Stimulated activated CD8-positive, alpha-beta memory T cell treated with anti-CD3 and anti-CD28 coated beads, Interleukin-15, amount 100 ng/mL, for 48 hours (primary cell): ENCODE measurements at places on chromosomes 7 and 10.

DNA sequence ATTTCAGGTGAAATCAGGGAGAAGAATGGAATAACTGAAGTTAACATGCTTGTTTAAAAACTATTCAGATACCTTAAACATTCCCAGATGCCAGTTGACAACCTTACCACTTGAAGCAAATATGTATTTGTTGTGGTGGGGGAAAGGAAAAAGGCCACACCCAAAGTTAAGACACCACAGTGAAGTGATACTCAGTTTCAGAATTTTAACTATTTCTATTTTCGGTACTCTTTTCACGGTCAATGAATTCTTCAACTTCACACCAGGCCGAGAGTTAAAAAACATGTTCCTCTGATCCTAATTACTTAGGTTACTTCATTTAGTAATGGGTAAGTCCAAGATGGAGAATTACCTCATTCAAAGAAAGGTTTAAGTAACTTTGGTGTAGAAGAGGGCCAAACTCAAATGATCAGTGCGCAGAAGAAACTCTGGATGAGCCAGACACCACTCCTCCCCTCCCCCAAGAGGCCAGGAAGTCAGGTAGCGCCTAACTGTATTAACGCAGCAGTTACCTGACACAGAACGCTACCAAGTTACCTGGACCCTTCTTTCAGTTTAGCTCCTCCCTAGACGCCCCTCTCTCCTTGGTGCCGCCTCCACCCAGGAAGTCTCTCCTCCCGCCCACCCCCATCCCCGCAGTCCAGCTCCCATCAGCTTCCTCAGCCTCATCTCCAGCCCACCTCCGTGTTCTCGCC, 700 bp downstream of the MTPN start:
- DNase-seq = no peak

DNA sequence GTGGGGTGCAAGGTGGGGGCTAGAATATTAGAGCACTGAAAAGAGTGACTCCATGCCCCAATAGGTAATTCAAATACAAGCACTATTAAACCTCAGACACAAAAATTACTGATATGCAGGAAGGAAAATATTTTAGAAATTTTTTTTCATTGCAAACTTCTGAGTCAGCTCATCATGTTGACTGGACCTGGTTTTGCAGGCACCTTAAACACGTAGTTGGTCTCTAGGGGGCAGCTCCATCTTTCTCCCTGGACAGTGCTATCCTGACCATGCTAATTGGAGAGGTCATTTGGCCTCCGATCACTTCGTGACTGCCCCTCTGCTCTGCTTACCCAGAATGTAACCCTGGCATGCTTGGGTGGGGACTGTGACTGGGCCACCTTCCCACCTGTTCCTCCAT, 368.4 kb upstream of the MKI67 start:
- DNase-seq = no peak

DNA sequence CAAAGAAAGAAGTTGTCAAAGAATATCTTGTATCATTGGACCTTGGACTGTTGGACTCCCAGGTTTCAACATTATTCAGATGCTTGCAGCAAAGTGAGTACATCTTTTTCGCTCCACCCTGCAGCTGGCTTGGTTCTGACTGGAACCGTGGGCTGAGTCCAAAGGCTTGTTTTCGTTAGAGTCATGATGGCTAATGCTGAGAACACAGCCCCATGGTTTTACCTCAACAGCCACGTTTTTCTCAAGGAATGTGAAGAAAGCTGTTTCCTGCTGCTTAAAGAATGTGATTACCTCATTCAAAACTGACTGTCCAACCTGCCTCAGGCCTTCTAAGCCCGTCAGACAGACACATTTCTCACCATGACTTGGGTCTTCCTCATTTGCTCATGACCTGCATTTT, 69.5 kb downstream of the STEAP1B start:
- no peak for DNase-seq

GRCh38 chr7:122944682-122945303, 50.7 kb downstream of the TAS2R16 start:
- no peak for DNase-seq

- no peak for DNase-seq
Measured at GRCh38 chr10:5832946-5833345, 19.7 kb upstream of the GDI2 start.

DNA sequence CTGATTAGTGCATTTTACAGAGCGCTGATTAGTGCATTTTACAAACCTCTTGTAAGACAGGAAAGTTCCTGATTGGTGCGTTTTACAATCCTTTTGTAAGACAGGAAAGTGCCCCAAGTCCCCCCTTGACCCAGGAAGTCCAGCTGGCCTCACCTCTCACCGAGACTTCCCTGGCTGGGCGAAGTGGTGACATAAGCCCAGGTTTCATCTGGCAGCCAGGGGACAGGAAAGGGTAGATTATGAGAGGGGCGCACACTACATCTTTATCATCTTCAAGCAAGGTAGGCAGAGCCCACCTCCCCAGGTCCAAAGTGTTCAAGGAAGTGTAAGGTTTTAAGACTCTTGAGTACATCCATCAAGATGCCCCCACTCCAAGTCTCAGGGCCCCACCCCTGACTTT, 5.5 kb upstream of the GDF10 start:
- no peak for DNase-seq

DNA sequence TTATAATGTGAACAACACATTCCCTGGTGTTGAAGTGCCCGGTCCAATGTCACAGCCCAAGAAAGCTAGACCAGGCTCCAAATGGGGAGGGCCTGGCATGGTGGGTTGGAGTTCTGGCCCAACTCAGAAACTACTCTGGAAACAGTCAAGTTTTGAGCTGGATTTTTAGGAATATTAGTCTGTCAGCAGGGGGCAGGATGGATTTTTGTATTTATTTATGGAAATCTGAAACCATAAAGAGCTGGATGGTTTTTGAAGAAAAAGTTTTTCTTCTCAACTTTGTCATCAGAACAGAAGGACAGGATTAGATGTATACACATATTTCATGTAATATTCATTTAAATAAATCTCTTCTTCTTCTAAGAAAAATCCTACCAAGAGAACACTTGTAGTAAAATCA, 97.5 kb downstream of the POU6F2 start:
- no peak for DNase-seq

DNA sequence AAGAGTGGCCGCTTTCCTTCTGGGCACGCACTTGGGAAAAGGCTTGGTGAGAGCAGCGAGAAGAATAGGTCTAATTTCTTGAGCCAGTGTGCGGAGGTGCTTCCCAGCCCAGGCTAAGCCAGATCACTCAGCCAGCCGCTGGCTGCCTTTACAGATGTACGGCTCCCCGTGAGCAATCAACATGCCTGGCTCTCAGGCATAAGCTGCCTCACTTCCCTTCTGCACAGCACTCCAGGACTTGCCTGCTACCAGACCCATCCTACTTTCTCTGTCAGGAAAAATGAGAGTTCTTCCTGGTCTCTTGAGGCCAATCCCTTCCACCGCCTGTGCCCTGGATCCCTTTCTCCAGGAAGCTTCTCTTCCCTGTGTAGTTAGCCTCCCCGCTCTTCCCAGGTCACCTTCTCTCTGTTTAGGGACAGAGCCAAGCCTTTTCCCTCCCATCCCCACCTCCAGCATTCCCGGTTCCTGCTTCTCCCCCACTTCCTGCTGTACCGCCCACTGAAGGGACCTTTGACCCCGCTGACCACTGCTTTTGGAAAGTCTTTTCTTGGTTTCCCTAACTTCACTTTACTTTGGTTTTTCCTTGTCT, 1.1 kb upstream of the ACTR3C start:
- no peak for DNase-seq

- DNase-seq = no peak
Measured at GRCh38 chr7:158021836-158022235, 565.8 kb downstream of the PTPRN2 start.

- no peak for DNase-seq
Measured at GRCh38 chr10:100204370-100204769, 18.5 kb upstream of the ERLIN1 start.

GRCh38 chr7:20298486-20298901, 32.2 kb upstream of the ITGB8 start:
- DNase-seq = no peak

GRCh38 chr7:90618876-90619275, 22.8 kb downstream of the CDK14 start:
- no peak for DNase-seq

GRCh38 chr7:75989500-75990388, 4.7 kb downstream of the TMEM120A start:
- DNase-seq = no peak

GRCh38 chr10:44386546-44387052, 1.7 kb upstream of the CXCL12 start:
- DNase-seq = peak; percentile 5

- no peak for DNase-seq
Measured at GRCh38 chr7:1922870-1923236, 252.8 kb downstream of the ELFN1 start.

- DNase-seq = no peak
Measured at GRCh38 chr7:80359476-80359875, 152.4 kb downstream of the GNAT3 start.

DNA sequence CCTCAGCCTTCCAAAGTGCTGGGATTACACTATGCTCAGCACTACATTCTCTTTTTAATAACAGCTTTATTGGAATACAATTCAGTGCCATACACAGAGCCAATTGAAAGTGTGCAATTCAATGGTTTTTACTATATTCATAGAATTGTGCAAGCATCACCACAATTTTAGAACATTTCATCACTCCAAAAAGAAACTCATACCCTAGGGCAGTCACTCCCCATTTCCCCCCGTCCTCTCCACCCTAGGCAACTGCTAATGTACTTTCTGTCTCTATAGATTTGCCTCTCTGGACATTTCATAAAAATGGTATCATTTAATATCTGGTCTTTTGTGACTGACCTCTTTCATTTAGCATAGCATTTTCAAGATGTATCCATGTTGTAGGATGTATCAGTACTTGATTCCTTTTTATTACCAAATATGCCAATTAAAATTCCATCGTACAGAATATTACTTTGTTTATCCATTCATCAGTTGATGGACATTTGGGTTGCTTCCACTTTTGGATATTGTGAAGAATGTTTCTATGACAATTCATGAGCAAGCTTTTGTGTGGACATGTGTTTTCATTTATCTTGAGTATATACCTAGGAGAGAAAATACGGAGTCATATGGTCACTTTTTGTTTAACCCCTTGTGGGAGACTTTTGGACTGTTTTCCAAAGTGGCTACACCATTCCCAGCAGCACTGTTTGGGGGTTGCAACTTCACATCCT, 6.3 kb upstream of the XPNPEP1 start:
- DNase-seq = no peak

- no peak for DNase-seq
Measured at GRCh38 chr10:10605551-10606081, 412.1 kb upstream of the CELF2 start.

DNA sequence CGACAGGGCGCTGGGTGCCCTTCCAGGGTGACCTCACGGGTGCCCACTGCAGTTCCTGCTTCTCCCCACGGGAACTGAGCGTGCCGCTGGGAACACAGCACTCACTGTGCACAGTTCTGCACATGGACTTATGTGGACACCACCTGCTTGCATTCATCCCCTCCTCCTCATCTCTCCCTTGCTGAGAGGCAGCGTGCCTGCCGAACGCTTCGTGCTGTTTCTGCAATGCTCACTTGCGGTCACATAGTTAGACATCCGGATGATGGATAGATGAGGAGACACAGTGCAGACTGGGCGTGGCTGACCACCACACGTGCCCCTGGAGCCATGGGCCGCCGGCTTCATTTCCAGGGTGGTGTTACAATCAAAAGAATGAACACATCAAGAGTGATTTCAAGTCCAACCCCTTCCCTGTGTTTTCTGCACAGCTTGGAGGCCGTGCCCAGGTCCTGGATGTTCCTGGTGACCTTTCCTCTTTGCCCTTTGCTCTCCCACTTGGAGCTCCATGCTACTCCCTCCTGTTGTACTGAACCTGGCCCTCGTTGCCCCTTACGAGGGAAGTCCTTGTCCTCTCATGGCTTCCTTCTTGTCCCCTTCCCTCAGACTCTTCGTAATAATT, 119.4 kb downstream of the VIPR2 start:
- DNase-seq = no peak

DNA sequence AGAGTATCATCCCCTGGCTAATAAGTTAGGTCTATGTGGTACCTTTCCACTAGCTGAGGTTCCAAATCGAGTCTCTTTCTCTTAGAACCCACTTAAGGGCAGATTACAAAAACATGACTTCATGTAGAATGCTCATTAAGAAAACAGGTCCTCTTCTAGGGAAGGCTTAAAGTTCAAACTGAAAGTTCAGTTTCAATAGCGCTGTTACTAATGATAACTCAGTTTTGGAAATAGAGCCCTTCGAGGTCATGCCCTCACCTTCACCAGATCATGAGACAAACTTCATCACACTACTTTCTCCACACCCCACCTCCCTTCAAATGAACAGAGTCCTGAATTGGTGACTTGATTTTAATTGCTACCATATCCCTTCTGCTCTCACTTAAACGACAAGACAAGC, 26.2 kb downstream of the HGF start:
- no peak for DNase-seq

- no peak for DNase-seq
Measured at GRCh38 chr10:61701706-61702105, 39.0 kb downstream of the CABCOCO1 start.

GRCh38 chr7:94252124-94252523, 142.6 kb upstream of the COL1A2 start:
- DNase-seq = no peak
